ENCODE measurements at places on chromosomes 2 and 18. TPM values are rescaled to one million over a fixed set of nuclear protein-coding genes. Genes with fewer than 3 reads are reported as not detected.

VWC2L gene
- total RNA-seq = 0.15 TPM

FEV gene
- not detected for total RNA-seq

GRCh38 chr2:162327134-162327769, 8.8 kb upstream of the IFIH1 start:
- H3K4me1 ChIP-seq = peaks cover 12% of the 10 kb centered on the region
- H3K36me3 ChIP-seq = peaks cover 9% of the 10 kb centered on the region
- DNase-seq = no peak

DNA sequence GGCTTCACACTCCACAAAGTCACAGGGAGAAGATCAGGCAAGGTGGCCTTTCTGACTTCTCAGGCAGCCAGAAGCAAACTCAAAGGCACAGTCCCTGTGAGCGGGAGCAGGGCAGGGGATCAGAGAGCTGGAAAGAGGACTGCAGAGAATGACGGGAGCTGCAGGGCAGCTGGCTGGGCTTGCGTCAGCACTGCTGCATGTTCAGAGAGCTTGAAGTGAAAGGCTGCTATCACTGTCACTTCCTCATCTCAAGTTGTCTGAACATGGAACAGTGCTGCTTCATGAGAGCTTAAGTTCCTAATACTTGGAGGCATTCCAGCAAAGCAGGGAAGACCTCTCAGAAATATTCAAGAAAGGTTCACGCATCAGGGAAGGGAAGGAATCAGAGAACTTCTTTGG, 20.4 kb downstream of the TGFBRAP1 start:
- H3K36me3 ChIP-seq = no peaks in the 10 kb centered on the region
- DNase-seq = no peak
- no peak overlapping the region for H3K4me3 ChIP-seq
- H3K27ac ChIP-seq = no peak overlapping the region
- peaks cover 2% of the 10 kb centered on the region for H3K27me3 ChIP-seq

DNA sequence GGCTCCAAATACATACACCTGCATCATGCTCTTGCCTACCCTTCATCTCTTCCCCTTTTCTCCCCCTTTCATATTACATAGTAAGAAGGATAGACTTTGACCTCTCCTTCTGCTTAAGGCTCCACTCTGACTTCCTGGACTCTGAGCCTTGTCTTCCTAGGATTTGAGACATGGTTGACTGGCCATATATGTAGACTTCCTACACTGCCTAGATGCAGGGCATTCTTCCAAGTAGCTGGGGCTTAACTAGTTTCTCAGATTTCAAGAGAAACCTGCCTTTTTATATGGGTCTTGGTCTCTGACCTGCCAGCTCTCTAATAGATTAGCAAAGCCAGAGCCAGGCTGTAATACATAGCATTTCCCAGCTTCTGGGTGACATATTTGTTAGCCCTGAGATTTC, 35.4 kb upstream of the CYP26B1 start:
- no peaks in the 10 kb centered on the region for H3K36me3 ChIP-seq
- no peaks in the 10 kb centered on the region for H3K4me1 ChIP-seq
- H3K27ac ChIP-seq = no peak overlapping the region
- H3K27me3 ChIP-seq = peaks cover 1% of the 10 kb centered on the region

GRCh38 chr2:27379836-27380625, 503 bp downstream of the ZNF513 start:
- H3K27me3 ChIP-seq = peaks cover 12% of the 10 kb centered on the region
- peak overlapping the region; percentile 89 for H3K4me3 ChIP-seq
- H3K4me1 ChIP-seq = peaks cover 27% of the 10 kb centered on the region
- peak; percentile 81 for DNase-seq

DNA sequence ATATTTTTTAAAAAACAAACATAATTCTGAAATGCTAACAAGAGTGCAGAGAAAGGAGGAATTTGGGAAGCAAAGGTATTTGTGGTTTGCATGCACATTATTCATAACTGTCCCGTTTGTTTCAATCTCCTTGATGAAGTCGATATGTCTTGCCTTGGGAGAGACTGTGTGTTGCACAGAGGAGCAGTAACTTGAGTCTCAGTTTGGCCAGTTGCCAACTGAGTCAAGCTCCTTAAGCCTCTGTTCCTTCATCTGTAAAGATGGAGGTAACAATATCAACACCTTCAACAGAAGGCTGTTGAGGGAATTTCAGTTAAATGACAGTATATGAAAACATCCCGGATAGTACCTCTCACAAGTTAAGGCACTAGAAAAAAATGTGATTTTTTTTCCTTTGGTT, 226.2 kb downstream of the ASXL3 start:
- H3K36me3 ChIP-seq = no peaks in the 10 kb centered on the region
- no peak for DNase-seq
- no peaks in the 10 kb centered on the region for H3K27me3 ChIP-seq
- H3K4me3 ChIP-seq = no peak overlapping the region
- no peak overlapping the region for H3K27ac ChIP-seq
- H3K4me1 ChIP-seq = peaks cover 6% of the 10 kb centered on the region

- H3K27ac ChIP-seq = no peak overlapping the region
- H3K4me3 ChIP-seq = no peak overlapping the region
- H3K4me1 ChIP-seq = no peaks in the 10 kb centered on the region
- no peaks in the 10 kb centered on the region for H3K36me3 ChIP-seq
Observed at GRCh38 chr2:157466764-157467163, 22.9 kb upstream of the CYTIP start.

Measured in glutamatergic neuron (in vitro differentiated cells).